Dorsolateral prefrontal cortex (tissue), 122 donors: ENCODE measurements at places on chromosomes 11 and 22.

- peak; percentile 39 for DNase-seq
These were observed 5.5 kb upstream of the NEAT1 start for GRCh38 chr11:65416841-65417701.

DNA sequence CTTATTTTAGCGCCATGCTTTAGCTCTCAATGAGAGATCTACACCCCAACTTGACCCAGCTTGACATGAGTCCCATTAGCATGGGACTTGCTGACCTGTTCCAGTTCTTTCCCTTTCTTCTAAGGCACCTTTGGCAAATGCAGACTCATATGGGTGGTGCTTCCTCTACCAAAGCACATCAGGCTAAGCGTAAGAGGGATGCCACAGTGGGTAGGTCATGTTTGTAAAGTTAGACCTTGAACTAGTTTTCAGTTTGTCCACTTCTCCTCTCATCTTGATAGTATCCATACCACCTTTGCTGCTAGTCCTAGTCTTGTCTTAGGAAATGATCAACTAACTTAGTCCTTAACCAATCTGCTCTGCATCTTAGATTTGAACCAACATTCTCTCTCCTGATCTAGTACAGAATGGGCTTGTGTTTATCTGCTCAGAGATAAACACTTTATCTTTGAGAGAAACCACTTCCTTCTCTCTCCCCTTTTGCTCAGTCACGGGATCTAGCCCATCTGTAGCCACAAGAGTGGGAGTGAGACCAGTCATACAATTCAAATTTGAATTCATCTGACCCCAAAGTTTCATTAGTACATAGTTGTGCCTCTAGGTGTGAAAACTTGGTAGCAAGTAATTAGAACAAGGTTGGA lies 72.1 kb upstream of the CD44 start:
- no peak for DNase-seq

GRCh38 chr11:2923446-2924375 lies 5.5 kb downstream of the PHLDA2 start:
- no peak for DNase-seq

GRCh38 chr11:492427-493226 lies 14.4 kb downstream of the RNH1 start:
- DNase-seq, result no peak

DNA sequence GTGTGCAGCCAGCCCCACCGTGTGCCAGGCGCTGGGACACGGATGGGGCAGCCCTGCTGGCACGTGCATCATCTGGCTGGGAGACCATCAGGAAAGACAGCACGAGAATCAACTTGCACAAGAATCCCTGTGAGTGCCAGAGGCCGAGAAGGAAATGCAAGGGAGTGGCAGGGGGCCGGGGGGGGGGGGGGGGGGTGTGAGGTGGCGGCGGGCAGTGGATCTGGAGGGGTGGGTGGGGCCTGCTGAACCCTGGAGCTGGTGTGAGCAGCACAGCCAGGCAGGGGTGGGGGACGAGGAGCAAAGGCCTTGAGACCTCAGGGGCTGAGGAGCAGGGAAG lies 14.0 kb upstream of the FLRT1 start:
- DNase-seq, result no peak

- no peak for DNase-seq
These were observed 53.7 kb downstream of the PPP6R2 start for GRCh38 chr22:50396751-50397370.

- no peak for DNase-seq
These were observed 7.3 kb upstream of the TP53AIP1 start for GRCh38 chr11:128949791-128950454.

- no peak for DNase-seq
These were observed 46.1 kb downstream of the KCNC1 start for GRCh38 chr11:17780668-17781067.

- peak; percentile 34 for DNase-seq
These were observed 12.1 kb downstream of the SPATA19 start for GRCh38 chr11:133832991-133833897.

- peak; percentile 97 for DNase-seq
These were observed 62.5 kb upstream of the PPARA start for GRCh38 chr22:46087816-46088277.

DNA sequence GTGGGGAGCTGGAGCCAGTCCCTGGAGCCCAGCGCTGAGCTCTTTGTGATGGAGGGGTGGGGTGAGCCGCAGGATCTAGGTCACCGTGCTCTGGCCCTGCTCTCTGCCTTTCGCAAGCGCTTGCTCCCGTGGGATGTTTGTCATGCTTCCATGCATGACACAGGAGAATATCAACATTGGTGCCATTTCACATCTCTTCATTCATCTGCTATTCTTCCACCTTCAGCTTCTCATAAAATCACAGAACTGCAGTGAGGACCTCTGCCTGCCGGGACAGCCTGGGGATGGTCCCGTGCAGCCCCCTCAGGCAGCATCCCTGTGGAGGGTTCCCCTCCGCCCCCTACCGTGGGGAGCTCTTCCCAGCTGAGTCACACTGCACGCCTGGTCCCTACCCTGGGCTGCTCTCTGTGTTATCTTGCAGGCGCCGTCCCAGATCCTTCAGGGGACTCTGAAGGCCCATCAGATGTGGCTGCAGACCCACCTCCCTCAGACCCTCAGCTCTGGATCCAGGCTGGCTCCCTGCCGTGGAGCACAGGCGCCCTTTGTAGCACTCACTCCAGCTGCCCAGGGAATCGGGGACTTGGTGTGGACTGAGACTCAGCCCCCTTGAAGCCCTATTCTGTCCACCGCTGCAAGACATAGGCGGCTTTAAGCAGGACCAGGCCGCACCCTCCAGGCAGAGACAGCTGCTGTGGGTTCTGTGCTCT lies 5.1 kb upstream of the SEPTIN5 start:
- no peak for DNase-seq

GRCh38 chr11:8011371-8011770 lies 24.2 kb downstream of the EIF3F start:
- DNase-seq, result no peak

GRCh38 chr11:94563176-94563847 lies 3.9 kb upstream of the PIWIL4 start:
- no peak for DNase-seq

- no peak for DNase-seq
These were observed 663 bp downstream of the MRGPRG start for GRCh38 chr11:3217818-3218482.

- no peak for DNase-seq
These were observed 88.8 kb upstream of the XKR3 start for GRCh38 chr22:16914006-16914405.

- DNase-seq, result peak; percentile 10
These were observed 45.7 kb downstream of the GNB1L start for GRCh38 chr22:19808873-19809478.

DNA sequence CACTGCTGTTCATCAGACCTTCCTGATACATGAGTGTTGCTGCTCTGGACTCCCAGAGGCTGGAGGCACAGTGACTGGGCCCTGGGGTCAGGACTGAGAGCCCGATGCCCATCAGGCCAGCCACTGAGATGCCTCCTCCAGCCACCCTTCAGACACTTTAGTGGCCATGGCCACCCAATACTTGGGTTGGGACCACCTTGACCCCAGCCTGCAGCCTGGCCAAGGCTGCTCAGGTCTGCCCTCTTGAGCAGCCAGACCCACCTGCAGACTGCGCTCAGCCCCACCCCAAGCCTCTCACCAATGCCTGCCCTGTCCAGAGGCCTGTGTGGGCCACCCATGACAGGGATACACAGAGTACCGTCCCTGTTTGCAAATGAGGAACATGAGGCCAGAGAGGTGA lies 4.2 kb downstream of the RNF215 start:
- DNase-seq, result no peak

- no peak for DNase-seq
These were observed 584.9 kb upstream of the CCDC90B start for GRCh38 chr11:83871054-83871453.

DNA sequence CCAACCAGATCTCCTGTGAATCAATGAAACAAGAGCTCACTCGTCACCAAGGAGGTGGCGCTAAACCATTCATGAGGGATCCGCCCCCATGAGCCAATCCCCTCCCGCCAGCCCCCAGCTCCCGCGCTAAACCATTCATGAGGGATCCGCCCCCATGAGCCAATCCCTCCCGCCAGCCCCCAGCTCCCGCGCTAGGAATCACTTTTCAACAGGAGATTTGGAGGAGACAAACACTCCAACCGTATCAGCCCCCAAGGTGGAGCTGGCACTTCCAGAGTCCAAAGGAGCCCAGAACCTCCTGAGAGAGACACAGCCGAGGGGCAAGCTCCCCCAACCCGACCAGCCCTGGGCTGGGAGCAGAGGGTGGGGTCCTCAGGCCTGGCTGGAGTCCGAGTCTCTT lies 40.9 kb upstream of the PRR5 start:
- no peak for DNase-seq

- peak; percentile 87 for DNase-seq
These were observed 68.0 kb upstream of the PRDM11 start for GRCh38 chr11:45078236-45079074.

- no peak for DNase-seq
These were observed 28.6 kb upstream of the GAB2 start for GRCh38 chr11:78446210-78446609.
